Panc1 (cell line): ENCODE measurements at places on chromosomes 1 and 21.

- DNase-seq, result no peak
Measured at GRCh38 chr1:241870336-241870735, 22.3 kb downstream of the EXO1 start.

DNA sequence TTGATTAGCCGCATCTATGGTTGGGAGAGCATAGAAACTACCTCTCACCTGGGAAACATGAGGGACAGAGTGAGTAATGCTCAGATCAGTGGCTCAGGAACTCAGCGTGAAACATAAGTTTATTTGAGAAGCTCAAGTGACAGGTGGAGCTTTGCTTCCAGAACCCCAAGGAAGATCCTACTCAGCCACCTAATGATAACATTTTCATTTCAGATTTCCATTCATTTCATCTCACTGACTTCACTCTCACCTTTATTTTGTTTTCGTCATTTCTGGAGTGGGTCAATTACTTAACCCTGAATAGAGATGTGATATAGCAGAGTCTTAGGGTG lies 145.5 kb upstream of the DUSP10 start:
- no peak for DNase-seq

DNA sequence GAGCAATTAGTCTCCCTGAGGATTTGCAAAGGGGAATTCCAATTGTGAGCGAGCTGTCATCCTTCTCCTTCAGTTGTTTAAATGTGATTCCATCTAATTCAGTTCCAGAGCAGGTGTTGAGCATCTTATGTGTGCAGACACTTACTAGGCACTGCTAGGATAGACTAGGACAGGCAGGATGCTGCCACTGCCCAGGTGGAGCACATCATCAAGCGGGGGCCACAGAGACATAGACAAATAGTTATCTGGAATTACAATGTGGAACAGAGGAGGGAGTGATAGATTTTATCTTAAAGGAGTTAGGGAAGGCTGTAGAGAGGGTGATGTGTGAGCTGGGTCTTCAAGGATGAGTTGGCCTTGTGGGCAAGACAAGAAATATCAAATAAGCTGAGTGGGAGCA lies 55.9 kb downstream of the CDC7 start:
- no peak for DNase-seq

DNA sequence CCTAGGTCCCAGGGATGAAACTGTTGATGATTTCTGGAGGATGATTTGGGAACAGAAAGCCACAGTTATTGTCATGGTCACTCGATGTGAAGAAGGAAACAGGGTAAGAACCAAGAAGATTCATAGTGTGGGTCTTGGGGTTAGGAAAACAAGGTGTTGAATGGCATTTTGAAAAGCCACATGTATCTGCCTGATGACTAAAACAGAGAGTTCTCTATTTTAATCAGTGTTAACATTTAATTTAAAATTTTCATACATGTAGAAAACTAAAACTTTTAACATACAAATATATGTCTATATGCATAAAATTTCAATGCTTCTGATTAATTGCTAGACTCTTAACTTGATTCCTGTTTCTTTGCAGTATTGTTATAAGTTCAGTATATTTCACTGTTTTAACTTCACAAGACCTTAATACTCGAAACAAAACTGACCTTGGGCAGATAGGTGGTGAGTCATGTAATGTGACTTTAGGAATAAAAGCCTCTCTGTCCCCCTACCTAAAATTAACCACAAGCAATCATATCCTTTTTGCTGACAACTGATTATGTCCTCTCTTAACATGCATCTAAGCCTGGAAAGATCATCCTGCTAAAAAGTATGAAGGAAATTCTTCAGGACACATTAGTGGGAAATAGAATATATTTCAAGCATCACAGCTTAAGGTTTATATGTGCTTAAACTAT lies 95.6 kb downstream of the PTPRC start:
- DNase-seq, result no peak

GRCh38 chr21:15308333-15308732 lies 243.5 kb upstream of the NRIP1 start:
- no peak for DNase-seq

- DNase-seq, result no peak
Measured at GRCh38 chr1:69929308-69930057, 275.9 kb downstream of the LRRC40 start.

DNA sequence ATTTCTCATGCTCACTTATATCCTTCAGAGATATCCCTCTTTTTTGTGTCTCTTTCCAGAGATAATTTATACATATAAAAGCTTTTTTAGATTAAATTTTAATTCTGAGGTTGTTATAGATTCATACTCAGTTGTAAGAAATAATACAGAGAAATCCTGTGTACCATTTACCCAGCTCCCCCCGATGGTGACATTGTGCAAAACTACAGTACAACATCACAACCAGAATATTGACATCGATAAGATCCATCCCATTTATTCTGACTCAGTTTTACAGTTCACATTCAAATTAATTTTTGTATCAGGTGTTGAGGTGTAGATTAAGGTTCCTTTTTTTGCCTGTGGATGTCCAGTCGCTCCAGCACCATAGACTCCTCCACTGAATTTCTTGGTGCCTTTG lies 14.3 kb downstream of the DMRTB1 start:
- no peak for DNase-seq

GRCh38 chr1:80633947-80634706 lies 1166.6 kb upstream of the ADGRL2 start:
- DNase-seq, result no peak
